Epithelial cell of proximal tubule (primary cell): ENCODE measurements at places on chromosomes 16 and 17. TPM values are rescaled to one million over a fixed set of nuclear protein-coding genes. Genes with fewer than 3 reads are reported as not detected.

- DNase-seq: no peak
These were observed 27.6 kb upstream of the ETV4 start for GRCh38 chr17:43573579-43574321.

DNA sequence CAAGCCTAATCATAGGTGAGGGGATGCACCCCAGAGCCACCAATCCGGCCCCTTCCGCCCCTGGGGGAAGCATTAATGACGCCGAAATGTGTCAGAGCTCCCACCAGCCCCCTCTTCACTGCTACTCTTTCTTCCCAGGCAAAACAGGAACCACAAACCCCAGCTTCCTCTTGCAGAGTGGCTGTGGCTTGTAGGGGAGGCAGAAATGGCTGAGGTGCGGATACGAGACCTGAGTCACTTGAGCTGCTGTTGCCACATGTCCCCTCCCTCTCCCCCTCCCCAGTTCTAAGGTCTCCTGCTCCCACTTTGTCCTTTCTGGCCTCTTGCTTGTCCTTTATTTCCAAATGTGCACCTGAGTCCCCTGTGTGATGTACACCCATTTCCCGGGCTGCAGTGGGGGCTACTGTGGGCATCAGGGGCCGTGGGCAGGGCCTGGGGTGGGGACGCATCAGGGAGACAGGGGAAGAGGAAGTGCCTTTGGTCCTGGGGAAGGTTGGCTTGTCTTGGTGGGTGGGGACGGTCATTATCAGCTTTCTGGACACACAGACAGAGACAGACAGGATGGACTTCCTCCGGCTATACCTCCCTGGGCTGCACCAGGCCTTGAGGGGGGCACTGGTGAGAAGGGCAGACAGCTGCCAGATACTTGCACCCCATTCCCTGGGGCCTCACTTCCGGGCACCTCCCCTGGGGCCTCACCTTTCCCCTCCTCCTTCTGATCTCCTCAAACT is at the start of gene APOBR:
Gene APOBR, plus strand, starts transcription at position 523 of the 731 bp plus-strand sequence. Its CDS starts 39 bp downstream, at position 562.
- no peak for DNase-seq

The HSD11B2 gene
- 1.2 and 2.2 TPM in 2 replicates for total RNA-seq

- DNase-seq: no peak
These were observed at the start of gene SAMD14 for GRCh38 chr17:50129728-50130558. Gene SAMD14, minus strand, starts transcription at chr17:50130160. Its CDS starts 5,201 bp downstream, at chr17:50124959.

GRCh38 chr17:64003526-64004121 is 5.5 kb downstream of the PRR29 start:
- no peak for DNase-seq

DNA sequence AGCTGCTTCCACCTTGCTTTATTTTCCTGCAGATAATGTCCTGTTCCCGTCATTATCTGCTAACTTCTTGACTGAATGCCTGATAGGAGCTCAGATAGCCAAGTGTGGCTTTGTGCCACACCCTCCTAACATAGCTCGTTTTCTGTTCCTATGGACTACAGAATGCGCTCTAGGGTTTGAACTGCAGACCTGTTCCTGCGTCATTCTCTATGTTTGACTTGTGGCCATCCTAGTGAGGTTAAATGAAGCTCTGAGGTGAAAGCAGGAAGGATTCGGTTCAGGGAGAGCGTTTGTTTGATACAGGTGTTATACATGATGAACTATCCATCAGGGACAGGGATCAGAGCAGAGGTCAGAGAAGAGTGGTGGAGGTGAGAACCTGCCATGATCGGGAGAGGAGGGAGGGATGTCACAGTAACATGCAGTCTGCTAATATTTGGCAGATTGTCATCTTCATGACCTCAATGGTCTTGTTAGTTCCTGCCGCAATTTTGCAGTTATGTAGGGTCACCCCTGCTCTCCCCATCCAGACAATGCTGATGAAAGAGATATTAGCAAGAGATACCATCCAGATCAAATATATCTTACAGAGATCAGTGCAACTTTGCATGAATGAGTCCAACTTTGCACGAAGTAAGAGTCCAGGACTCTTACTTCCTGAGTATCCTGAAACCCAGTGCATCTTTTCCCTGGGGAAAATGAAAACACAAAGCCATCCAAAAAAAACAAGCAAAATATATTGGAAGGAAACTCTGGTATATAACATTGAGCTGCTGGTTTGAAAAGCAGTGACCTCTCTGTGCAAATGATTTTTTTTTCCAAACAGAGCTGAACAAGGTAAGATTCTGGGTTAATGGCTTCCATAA is 32.8 kb downstream of the MPHOSPH6 start:
- no peak for DNase-seq

DNA sequence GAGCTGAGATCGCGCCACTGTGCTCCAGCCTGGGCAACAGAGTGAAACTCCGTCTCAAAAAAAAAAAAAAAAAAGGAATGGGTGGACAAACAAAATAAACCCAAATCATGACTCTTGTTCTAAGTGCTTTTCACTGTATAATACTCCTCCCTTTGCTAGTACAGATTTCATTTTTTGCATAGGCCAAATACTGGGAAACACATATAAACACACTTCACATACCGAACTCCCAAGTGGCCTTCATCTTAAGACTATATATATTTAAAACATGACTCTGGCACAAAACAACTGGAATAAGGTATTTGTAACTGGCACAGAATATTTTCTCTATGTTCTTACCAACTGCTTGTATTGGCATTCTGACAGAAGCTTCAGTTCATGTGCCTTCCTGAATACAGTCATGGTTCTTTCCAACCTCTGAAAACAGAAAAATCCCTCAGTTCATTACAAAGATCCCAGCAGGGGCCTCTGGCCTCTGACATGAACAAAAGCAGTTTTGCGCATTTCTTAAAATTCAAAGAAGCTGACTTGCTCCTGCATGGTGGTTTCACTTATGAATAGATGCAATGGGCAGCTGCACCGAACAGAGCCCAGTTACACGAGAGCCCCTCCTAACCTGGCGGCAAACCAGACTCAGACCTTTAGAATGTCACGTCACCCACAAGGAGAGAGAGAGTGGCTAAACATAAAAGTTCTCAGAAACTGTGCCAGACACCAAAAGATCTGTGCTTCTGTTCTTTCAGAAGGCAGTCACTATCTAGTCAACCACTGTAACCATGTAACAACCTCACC is 19.1 kb upstream of the COPRS start:
- DNase-seq: no peak

The TNFRSF13B gene
- total RNA-seq: not detected in 2 replicates

- no peak for DNase-seq
These were observed 37.7 kb upstream of the PHLPP2 start for GRCh38 chr16:71762186-71762585.

GRCh38 chr16:20956319-20956718 is 55.7 kb downstream of the LYRM1 start:
- no peak for DNase-seq

- DNase-seq: no peak
These were observed 11.0 kb downstream of the ACSM3 start for GRCh38 chr16:20774703-20775362.

GRCh38 chr16:85055493-85056210 is 28.1 kb downstream of the KIAA0513 start:
- no peak for DNase-seq

DNA sequence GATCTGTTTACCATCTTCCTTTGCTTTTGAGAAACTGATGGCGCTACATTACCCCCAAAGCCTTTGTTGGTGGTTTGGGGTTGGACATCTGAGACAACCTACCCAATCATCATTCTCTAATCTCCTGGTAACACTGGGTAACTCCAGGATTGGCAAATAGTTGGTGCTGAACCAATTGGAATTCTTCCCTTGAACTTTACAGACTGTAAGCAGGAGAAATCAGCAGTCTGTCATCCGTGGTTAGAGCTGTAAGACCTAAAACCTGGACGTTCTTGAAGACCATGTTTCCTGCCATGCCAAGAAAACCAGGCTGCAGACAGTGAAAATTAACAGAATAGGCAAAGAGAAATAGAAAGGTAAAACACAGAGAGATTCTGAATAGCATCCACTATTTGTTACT is 398.8 kb upstream of the SALL1 start:
- no peak for DNase-seq

DNA sequence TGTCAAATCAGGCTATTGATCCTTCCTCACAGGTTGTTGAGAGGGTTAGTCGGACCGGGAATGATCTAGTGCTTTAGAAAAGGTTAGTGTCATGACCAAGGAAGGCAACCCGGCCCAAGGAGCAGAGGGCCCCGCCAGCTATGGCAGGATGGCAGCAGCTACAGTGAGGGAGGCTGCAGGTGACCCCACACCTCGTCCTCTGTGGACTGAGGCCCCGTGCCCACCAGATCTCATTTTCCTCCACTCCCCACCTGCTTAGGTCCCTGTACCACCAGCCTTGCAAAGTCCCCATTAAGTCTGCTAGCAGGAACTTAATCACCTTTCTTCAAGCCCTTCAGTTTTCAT is 107.5 kb downstream of the CCDC182 start:
- DNase-seq: no peak

- DNase-seq: peak; percentile 91
These were observed 236.3 kb downstream of the KCNJ2 start for GRCh38 chr17:70405492-70406220.

The NOG gene
- 75.6 and 86.5 TPM in 2 replicates for total RNA-seq

GRCh38 chr17:76725580-76726230 is 701 bp downstream of the JMJD6 start:
- DNase-seq: no peak

DNA sequence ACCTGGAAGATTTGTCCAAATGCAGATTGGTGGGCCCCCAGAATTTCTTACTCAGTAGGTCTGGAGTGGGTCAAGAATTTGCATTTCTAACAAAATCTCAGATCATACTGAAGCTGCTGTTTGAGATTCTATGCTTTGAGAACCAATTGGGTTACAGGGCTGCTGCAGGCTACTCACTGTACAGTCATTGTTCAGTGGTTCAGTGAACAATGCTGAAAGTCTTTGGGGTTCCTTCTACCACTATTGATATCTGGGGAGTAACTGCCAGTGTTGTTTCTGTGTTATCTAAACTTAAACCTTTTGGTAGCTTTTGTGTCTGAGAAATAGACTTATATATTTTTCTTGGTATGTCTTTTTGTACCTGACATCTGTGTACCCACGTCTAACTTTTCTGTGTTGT is 187.5 kb downstream of the TANC2 start:
- no peak for DNase-seq

- no peak for DNase-seq
These were observed 57.2 kb upstream of the SIAH1 start for GRCh38 chr16:48442379-48442778.

GRCh38 chr17:66633317-66633965 is 201.5 kb upstream of the CACNG5 start:
- DNase-seq: no peak

DNA sequence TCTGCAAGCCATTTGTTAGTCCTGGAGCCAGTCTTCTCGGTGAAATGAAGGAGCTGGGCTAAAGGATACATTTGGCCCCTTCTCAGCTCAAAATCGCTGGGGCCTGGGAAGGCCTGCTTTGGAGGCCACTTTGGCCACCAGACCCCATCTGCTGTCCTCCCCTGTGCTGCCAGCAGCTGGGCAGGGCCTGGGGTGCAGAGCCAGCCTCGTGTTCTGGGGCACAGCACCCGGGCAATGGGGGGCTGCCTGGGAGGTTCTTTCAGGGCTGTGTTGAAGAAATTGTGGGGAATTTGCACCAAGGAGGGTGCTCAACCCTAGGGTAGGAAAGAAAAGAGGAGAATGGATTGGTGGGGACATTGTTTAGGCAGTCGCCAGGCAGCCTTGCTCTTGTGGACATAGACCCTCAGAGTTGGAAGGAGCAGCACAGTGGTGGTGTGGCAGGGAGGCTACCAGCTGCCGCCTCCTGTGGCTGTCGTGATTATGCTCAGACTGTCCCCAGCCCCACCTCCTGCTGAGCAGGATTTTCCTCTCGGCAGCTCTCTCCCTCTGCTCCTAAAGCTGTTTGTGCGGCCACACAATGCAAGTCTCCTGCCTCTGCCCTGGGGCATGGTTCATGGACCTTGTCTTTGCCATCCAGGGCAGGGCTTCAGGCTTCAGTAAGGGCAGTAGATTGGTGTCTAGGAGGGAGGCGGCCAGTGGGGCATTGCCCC is 174.8 kb downstream of the NTN1 start:
- no peak for DNase-seq

DNA sequence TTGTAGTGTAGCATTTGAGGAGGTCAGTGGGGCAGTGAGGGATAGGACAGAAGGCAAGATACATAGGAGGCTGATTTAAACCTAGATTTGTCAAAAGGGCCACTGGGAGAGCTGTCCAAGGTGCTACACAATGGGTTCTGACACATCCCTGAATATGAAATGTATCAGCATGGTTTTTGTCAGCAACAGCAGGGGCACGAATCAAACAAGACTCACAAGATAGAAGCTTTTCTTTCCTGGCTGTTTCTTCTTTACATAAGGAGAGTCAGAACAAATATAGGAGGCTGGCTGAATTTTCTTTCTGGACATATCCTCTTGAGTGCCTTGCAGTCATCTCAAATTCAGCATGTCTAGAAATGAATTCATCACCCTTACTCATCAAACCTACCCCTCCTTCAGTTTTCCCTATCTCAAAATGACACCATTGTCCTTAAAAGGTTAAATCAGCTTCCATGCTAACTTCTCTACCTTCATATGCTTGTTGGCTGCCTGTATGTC is 130.5 kb downstream of the NPIPB5 start:
- no peak for DNase-seq

DNA sequence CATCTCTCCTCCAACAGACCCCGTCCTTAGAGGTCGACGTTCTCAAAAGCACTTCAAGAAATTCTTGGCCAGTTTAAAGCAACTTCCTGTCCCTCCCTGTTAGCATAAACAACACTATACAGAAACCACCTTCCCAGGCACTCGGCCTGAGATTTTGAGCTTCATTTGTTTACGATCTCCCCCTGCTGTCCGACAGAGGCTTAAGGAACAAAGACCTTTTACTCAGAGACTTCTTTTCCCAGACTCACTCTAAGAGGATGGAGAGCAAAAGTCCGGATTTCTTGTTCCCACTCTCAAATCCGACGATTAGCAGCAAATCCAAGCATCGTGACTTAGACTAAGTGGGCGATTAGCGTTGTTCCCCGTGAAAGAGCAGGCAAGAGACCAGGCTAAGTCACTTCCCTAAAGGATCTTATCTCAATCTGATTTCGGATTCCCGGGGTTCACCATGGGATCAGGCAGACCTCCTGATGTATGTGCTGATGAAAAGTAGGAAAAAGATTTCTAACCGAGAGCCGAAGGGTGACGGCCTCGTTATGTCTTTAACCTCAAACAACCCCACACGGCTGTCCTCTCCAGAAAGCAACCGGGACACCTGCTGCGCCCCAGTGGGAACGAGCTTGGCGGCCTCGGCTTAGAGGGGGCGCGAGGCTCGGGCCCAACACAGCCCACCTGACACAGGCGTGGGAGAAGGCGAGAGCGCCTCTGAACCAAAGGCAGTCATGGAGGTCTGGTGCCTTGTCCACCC is 598 bp downstream of the INPP5K start:
- peak; percentile 59 for DNase-seq

The CUEDC1 gene
- total RNA-seq: 14.4 and 14.5 TPM in 2 replicates

- no peak for DNase-seq
These were observed 70.7 kb downstream of the TMEM114 start for GRCh38 chr16:8519643-8520042.

DNA sequence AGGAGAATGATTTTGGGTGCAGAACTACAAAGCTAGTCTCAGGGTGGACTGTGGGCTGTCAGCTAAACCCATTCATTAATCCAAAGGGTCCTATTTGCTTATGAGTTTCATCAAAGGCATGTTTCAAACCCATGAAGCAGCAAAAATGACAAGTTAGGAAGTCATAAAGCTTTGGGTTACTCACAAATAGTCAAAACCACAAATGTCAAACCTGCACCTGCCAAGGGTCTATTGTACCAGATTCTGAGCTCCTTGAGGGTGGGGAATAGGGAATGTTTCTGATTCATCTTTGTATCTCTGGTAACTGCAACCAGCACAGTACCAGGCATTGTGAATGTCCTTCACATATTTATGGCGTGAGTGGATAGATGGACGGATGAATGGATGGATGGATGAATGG is 317.7 kb downstream of the MAF start:
- DNase-seq: no peak

The TUBB3 gene
- total RNA-seq: 833 and 996 TPM in 2 replicates

GRCh38 chr16:3573146-3573815 is 3.9 kb downstream of the NLRC3 start:
- no peak for DNase-seq
